ENCODE measurements at places on chromosomes 13 and 19. TPM values are rescaled to one million over a fixed set of nuclear protein-coding genes. Genes with fewer than 3 reads are reported as not detected.

GRCh38 chr19:916645-917322 lies 349 bp upstream of the KISS1R start:
- DNase-seq, result no peak

DNA sequence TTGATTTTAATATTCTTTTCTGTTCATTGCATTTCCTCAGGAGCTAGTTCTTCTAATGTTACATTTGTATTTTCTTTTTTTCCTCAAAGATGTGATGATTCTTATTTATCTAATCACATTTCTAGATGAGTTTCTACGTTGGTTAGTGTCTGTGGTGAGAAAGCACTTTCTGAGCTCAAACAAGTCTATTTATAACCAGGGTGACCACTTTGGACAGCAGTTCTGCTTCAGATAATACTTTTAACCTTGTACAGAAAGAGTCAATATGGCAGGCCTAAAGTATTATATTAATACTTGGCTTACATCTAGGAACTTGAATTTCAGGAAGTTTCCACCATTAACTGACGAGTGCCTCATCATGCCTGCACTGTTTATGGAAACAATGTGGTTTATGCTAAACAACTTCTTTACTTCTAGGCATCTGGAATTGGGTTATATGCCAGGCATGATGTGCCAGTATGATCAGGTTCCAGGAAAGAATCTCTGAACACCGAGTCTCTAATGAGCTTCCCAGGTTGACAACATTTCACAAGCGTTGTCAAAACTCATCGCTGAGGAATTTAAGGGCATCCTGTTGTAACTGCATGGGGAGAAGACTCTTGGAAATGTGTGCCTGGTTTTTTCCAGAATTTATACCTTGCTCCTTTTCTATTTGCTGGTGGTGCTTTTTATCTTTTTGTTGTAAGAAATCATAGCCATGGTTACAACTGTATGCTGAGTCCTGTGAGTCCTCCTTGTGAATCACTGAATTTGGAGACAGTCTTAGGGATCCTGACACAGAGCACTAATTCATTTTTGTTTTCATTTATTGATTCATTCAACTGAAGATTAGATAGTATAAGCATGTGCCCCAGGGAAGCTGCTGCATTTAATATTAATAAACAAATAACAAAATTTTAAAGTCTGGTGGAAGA lies 344.4 kb upstream of the PCDH9 start:
- no peak for DNase-seq

The SHFL gene
- 61.5 TPM for total RNA-seq

- DNase-seq, result no peak
Observed at GRCh38 chr19:6260376-6260775, 19.4 kb downstream of the MLLT1 start.

- DNase-seq, result no peak
Observed at GRCh38 chr13:112802802-112803195, 113.0 kb downstream of the ATP11A start.

GRCh38 chr19:9149997-9150396 lies 9.8 kb downstream of the ZNF317 start:
- DNase-seq, result no peak

Data from Calu3 (cell line).